ENCODE measurements at places on chromosomes 6 and 20.
A peak's percentile ranks its signal among the peaks of the same experiment; 100 is the strongest.

GRCh38 chr6:68572525-68572924 is 62.6 kb upstream of the ADGRB3 start:
- no peak for DNase-seq

- no peak for DNase-seq
Measured at GRCh38 chr6:36546308-36546919, 865 bp downstream of the STK38 start.

GRCh38 chr6:154604119-154604518 is 93.6 kb upstream of the CNKSR3 start:
- DNase-seq = no peak

GRCh38 chr6:150230164-150230561 is 87.3 kb downstream of the PPP1R14C start:
- no peak for DNase-seq

GRCh38 chr20:63641146-63641791 is 12.0 kb downstream of the STMN3 start:
- DNase-seq = no peak

DNA sequence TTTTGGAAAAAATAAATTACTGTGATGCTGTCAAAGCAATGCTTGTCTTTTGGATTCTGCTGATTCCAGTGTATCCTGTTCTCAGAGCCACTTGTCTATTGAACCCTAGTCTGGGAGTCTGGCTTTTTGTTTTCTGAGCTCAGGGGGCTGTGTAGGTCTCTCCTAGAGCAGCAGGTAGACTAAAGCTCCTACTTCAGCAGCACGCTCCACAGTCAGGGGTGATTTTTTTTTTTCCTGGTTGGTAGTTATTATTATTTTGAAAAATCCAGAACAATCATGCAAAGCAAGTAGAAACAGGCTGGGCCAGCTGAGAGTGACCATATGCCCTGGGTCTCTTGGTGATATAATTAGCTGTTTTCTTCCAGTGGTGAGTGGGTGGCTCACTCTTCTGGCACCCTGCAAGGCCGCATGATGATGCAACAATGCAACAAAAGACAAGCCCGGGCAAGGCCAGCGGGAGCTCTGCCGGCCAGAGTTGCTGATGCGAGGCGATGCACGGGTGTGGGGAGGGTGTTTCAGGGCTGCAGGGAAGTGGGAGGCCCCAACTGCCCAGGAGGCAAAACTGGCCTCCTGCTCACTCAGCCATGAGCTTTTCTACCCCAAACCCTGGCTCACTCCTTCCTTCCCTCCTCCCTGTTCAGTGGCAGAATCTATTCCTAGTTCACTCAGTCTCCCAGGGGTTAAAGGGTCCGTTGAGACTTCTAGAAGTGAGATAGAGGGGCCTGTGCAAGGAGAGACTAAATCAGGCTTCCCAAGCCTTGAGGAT is 11.5 kb upstream of the CDKN1A start:
- DNase-seq = peak; percentile 66

- DNase-seq = peak; percentile 43
Measured at GRCh38 chr6:51842804-51843378, 244.5 kb downstream of the PKHD1 start.

- DNase-seq = no peak
Measured at GRCh38 chr20:61956396-61957342, 109.0 kb downstream of the TAF4 start.

GRCh38 chr20:61887596-61888093 is 178.0 kb downstream of the TAF4 start:
- no peak for DNase-seq

DNA sequence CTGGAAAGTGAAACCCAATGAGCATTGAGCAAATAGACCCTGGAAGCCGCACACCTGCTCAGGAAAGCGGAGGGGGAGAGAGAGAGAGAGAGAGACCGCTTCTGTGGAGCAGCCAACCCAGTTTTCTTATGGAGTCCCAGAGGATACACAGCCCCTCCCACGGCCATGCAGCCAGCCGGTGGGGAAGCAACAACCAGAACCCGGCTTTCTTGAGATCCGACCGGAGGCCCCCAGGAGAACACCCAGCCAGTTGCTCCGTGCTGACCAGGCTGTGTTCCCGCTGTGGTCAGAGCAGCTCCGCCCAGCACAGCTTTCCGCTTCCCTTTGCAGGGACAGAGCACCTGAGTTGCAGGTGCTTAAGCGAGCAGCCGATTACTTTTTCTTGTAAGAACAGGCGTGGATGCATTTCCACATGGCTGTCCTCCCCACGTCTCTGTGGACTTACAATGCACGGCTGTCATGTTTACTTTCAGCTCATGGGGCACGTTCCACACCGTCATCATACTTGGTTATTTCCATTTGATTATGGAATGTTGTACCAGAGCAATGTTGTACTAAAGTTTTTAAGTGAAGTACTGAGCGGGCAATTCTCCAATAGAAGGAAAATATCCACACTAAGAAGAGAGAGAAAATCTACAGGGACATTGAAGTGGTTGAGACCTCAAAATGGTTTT is 381.9 kb downstream of the THBS2 start:
- no peak for DNase-seq

GRCh38 chr6:113763876-113764275 is 93.3 kb upstream of the MARCKS start:
- DNase-seq = no peak

DNA sequence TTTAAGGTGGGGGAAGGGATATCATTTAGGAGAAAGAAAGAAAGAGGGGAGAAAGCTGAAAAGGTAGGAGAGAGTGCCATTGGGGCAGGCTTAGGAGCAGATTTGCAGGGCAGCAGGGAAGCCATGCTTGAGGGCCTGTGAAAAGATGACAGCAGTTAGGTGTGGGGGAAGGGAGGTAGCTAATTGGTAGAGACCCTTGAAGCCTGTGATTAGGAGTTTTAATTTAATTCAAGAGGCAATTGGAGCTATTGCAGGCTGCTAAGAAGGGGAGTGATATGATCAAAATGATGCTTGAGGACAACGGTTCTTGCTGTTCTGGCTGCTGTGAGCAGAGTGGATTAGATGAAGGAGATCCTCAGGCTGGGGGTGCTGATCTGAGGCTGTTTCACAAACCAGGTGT is 24.5 kb upstream of the SEC63 start:
- no peak for DNase-seq

- DNase-seq = no peak
Measured at GRCh38 chr20:22617160-22617559, 32.8 kb upstream of the FOXA2 start.

DNA sequence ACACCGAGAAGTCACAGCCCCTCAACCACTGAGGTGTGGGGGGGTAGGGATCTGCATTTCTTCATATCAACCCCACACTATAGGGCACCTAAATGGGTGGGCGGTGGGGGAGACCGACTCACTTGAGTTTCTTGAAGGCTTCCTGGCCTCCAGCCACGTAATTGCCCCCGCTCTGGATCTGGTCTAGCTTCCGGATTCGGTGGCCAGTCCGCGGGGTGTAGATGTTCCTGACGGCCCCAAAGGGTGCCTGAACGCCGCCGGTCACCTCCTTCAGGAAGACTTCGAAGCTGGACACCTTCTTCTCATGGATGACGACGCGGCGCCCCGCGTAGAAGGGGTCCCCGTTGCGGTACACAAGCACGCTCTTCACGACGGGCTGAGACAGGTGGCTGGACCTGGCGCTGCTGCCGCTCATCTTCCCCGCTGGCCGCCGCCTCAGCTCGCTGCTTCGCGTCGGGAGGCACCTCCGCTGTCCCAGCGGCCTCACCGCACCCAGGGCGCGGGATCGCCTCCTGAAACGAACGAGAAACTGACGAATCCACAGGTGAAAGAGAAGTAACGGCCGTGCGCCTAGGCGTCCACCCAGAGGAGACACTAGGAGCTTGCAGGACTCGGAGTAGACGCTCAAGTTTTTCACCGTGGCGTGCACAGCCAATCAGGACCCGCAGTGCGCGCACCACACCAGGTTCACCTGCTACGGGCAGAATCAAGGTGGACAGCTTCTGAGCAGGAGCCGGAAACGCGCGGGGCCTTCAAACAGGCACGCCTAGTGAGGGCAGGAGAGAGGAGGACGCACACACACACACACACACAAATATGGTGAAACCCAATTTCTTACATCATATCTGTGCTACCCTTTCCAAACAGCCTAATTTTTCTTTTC is at the start of gene DCDC2:
Gene DCDC2 (minus strand): TSS at position 724 of the 883 bp plus-strand sequence. CDS start 309 bp downstream, at position 415.
- DNase-seq = peak; percentile 39

- DNase-seq = no peak
Measured at GRCh38 chr6:53984163-53984562, 127.1 kb upstream of the MLIP start.

GRCh38 chr20:24534282-24534681 is 64.9 kb downstream of the SYNDIG1 start:
- DNase-seq = no peak

GRCh38 chr6:75266716-75267291 is 17.8 kb downstream of the TMEM30A start:
- DNase-seq = no peak

GRCh38 chr6:134723081-134723871 is 226.6 kb downstream of the ALDH8A1 start:
- DNase-seq = no peak

DNA sequence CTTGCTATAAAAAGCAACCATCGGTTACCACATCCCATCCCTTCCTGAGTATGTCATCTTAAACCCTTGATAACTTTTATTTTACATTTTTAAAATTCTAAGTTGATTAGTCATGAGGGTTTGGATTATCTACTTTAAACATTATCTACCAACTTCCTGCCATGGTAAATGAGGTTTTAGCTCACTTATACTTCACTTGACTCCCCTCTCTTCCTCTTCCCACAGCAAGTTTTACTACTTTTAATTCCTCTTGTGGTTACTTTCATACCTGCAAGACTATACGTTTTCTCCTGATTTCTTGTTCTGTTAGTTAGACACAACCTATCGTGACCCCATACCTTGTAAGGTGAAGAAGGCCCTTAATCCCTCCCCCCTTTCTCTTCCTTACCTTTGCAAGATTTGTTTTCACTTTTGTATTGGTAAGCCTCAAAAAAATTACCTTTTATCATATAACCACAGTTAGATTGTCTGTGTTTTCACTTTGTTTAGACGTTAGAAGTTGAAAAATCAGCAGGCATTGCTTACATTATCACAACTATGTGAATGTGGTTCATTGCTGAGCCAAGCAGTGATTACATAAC is 60.1 kb upstream of the OGFRL1 start:
- DNase-seq = no peak

- no peak for DNase-seq
Measured at GRCh38 chr6:168726312-168726856, 285.4 kb downstream of the SMOC2 start.

GRCh38 chr6:70412252-70413113 is 825 bp upstream of the FAM135A start:
- DNase-seq = no peak

GRCh38 chr6:144990784-144991183 is 705.6 kb downstream of the UTRN start:
- no peak for DNase-seq

- no peak for DNase-seq
Measured at GRCh38 chr6:98880486-98880885, 46.1 kb downstream of the POU3F2 start.

- DNase-seq = no peak
Measured at GRCh38 chr20:1975291-1975690, 18.6 kb downstream of the PDYN start.

- no peak for DNase-seq
Measured at GRCh38 chr6:5723841-5724691, 282.7 kb downstream of the NRN1 start.

DNA sequence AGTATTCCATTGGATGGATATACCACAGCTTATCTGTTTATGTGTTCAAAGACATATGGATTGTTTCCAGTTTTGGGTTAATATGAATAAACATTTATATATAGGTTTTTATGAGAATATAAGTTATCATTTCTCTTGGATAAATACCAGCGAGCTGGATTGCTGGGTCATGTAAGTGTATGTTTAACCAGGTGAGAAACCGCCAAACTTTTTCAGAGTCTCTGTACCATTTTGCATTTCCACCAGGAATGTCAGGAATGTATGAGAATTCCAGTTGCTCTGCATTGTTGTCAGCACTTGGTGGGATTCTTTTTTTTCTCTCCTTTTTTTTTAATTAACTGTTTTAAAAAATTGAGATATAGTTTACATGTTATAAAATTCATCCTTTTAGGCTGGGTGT is 52.1 kb downstream of the PHF20 start:
- no peak for DNase-seq

- DNase-seq = no peak
Measured at GRCh38 chr20:48824830-48825565, 2.8 kb downstream of the PREX1 start.

DNA sequence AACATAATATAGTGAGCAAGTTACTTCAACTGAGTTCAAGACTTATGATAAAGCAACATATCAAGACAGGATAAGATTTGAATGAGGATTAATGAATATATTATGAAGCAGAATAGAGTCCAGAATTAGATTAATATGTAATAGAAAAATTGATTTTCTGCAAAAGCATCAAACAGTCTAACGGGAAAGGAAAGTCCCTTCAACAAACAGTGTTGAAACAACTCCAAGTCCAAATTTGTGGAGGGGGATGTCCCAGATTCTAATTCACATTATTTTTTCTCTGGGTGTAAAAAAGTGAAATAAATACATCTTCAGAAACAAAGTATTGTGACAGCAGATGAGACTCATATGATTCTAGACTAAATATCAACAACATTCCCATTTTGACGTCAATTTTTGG is 289.7 kb downstream of the C6orf118 start:
- DNase-seq = no peak

DNA sequence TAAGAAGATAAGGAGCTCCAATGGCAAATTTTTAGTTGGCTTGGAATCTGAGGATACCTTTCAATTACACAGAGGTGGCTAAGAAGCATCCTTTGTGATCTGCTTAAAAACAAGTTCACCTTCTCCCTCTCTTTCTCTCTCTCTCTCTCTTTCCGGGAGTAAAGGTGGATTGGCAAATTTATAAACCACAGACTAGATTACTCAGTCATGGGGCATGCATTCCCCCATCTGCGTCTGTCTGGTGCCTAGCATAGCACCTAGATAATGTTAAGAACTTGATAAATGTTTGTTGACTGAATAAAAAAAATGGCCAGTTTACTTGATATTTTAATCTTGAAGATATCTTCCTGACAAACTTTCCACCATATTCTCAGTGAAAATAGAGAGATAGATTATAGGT is 312.3 kb downstream of the CDC5L start:
- no peak for DNase-seq

DNA sequence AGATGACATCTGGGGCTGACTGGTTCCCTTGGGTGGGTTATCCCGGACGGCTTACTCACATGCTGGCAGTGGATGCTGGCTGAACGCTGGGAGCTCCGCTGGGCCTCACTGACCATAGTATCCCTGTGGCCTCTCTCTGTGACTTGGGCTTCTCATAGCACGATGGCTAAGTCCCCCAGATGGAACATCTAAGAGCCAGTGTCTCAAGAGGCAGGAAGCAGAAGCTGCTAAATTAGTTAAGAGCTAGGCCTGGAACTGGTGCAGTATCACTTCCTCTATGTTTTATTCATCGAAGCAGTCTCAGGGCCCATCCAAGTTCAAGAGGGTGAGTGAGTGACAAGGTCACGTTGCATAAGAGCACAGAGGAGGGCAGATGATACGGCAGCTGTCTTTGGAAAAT is 116.5 kb upstream of the LAMP5 start:
- no peak for DNase-seq

- DNase-seq = no peak
Measured at GRCh38 chr6:35219683-35220326, 6.0 kb downstream of the SCUBE3 start.
